CD8-positive, alpha-beta memory T cell (primary cell): ENCODE measurements at places on chromosomes 6 and 20. TPM values are rescaled to one million over a fixed set of nuclear protein-coding genes. Genes with fewer than 3 reads are reported as not detected.

DNA sequence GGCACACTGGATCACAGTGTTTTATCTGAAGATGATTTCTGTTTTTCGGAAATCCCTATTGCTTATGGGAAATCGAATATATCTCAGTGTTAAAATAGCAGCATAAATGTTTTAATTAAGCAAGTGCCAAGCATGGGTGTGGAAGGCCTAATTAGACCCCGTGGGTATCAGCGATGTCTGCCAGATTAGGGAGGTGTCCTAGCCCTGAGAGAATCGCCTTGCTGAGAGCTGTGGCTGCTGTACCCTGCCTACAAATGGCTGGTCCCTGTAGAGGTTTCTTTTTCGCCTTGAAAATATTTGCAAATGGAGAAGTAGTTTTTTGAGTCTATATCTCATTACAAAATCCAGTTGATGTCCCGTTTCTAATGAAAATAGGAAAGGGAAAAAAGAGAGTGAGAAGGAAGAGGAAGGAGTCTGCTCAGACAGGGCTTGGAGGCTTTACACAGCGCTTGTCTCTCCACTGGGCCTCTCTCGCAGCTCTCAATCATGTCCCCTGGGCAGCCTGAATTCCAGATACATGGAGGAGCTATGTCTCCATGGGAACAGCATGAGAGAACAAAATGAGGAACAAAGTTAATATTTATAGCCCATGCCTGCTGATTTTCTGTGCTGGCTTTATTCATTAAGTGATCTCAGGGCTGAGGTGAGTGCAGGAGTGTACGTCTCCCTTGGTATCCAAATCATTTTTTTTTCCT lies 35.2 kb upstream of the BCLAF1 start:
- DNase-seq = no peak

DNA sequence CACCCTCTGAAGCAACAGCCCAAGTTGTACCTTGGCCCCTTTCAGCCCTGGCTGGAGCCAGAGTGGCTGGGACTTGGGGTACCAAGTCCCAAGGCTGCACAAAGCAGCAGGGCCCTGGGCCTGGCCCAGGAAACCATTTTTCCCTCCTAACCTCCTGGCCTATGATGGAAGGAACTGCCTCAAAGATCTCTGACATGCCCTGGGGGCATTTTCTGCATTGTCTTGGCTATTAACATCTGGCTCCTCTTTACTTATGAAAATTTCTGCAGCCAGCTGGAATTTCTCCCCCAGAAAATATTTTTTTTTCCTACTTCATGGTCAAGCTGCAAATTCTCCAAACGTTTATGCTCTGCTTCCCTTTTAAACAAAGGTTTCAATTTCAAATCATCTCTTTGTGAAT lies 269.4 kb upstream of the CDYL start:
- no peak for DNase-seq

DNA sequence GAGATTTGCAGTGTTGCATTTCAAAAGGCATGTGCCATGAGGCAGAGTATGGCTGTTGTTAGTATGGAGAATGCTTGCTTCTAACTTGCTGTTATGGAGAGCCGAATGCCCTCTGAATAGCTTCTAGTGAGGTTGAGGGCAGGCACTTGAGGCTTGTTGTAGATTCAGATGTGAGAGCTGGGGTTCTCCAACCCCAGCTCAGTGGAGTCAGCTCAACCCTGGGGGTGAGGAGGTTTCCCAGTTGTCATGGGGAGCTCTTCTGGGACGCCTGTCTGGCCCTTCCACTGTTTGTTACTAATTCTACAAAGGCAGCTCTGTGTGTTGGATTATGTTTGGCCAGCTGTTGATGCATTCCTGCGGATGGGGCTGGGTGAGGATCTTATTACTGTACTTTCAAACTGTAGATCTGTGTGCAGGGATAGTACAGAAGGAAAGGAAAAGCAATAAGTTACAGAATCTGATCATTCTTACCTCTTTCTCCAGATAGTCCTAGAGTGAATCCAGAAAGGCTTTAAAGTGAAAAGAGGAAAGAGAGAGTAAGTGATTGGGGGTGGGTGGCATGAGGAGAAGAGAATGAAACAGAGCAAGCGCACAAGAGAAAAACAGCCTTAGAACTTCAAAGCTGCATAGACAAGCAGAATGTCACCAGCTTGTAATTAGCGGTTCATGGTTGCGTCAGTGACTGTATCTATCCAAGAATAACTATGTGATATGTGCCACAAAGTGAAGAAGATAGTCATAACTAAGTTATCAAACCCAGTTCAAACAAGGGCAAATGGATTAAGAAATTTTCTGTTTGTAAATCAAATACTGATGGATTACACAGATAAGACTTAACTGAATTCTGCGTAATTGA lies 148.7 kb downstream of the PRL start:
- no peak for DNase-seq

GRCh38 chr6:108789475-108789874 lies 58.7 kb upstream of the ARMC2 start:
- DNase-seq = no peak

- no peak for DNase-seq
Measured at GRCh38 chr6:142833054-142833453, 111.9 kb downstream of the HIVEP2 start.

DNA sequence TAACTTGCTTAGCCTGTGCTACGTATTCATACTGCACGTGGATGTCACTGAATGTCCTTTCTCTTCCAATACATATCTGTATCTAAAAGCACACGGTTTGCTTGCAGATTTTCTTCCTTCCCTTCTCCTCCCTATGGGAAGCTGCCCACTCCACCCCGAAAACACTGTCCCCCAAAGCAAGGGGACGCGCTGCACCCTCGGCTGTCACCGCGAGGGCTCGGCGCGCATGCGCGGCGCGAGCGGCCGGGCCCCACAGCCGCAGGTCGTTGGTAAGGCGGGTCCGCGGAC lies 659 bp downstream of the TMX4 start:
- DNase-seq = peak; percentile 62

DNA sequence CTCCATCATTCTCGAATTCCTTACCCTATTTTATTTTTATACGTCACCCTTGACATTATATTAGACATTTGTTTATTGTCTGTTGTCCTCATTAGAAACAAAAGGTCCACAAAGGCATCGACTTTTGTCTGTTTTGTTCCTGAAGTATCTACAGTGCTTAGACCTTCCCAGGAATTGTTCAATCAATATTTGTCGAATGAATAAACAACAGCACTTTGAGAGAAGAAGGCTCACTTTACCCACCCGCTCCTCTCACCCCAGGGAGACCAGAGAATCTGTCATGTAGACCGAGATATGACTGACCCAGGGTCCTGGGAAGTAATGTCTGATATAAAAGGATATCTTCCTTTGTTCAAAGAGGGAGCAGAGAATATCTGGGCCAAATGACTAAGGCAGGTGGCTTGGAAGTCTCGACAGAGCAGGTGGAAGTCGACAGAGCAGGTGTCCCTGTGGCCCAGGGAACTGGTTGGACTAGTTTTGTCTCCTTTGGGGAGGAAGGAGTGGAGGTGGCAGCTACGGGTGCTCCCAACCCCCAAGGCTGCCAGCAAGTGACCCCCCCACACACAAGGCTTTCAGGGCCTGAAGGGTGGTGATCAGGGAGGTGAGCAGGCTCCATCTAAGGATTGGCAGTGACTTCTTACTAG lies 14.8 kb upstream of the CHMP4B start:
- no peak for DNase-seq

GRCh38 chr6:105359419-105360370 lies 43.2 kb downstream of the PREP start:
- DNase-seq = no peak

GRCh38 chr6:119499797-119500196 lies 150.2 kb upstream of the MAN1A1 start:
- no peak for DNase-seq

- no peak for DNase-seq
Measured at GRCh38 chr6:125206389-125206788, 52.8 kb downstream of the TPD52L1 start.

- DNase-seq = no peak
Measured at GRCh38 chr6:44471271-44471981, 83.9 kb downstream of the CDC5L start.

GRCh38 chr6:2921520-2922115 lies 18.5 kb upstream of the SERPINB9 start:
- DNase-seq = no peak

- no peak for DNase-seq
Measured at GRCh38 chr20:58867211-58867610, 14.7 kb downstream of the GNAS start.

GRCh38 chr20:5835321-5835821 lies 85.2 kb downstream of the SHLD1 start:
- DNase-seq = no peak

DNA sequence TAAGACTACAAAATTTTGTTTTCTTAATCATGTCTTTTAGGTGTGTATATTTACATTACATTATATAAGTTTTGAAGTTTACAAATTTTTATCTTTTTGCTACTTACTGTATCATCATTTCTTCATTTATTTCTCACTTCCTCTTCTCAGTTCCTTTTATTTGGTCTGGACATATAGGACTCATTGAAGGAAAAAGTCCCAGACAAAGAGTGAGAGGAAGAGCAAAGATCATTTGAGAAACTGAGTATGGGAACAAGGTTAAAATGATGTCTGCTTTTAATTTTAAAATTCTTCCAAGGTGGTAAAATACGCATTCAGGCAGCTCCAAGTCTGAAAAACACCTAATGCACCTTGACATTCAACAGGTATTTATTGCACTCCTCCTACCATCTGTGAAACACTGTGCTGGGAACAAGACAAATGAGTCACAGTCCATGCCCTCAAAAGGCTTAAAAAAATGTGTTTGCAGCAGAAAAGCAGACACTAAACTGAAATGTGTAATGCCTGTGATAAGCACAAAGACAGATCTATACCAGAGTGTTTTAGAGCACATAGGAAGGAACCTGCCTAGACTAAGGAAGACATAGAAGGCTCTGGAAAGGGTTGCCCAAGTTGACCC lies 63.2 kb downstream of the PKIB start:
- DNase-seq = no peak

The CBLN4 gene
- not detected for total RNA-seq

The TRIM40 gene
- not detected for total RNA-seq

The E2F1 gene
- total RNA-seq = 72.3 TPM

The BPIFB1 gene
- not detected for total RNA-seq

The RBM24 gene
- total RNA-seq = not detected

The DPPA5 gene
- total RNA-seq = not detected

The MLIP gene
- not detected for total RNA-seq

The GPR6 gene
- not detected for total RNA-seq

The ZKSCAN8 gene
- total RNA-seq = 15.6 TPM

The CCN6 gene
- total RNA-seq = not detected
